ENCODE measurements at places on chromosomes 2 and 18. TPM values are rescaled to one million over a fixed set of nuclear protein-coding genes. Genes with fewer than 3 reads are reported as not detected.
A peak's percentile ranks its signal among the peaks of the same experiment; 100 is the strongest.

GRCh38 chr2:121486191-121486790, 44.4 kb upstream of the RNU4ATAC start:
- no peaks in the 10 kb centered on the region for H3K36me3 ChIP-seq
- H3K27me3 ChIP-seq = no peaks in the 10 kb centered on the region
- no peak for DNase-seq
- H3K27ac ChIP-seq = no peak overlapping the region
- H3K4me1 ChIP-seq = no peaks in the 10 kb centered on the region

DNA sequence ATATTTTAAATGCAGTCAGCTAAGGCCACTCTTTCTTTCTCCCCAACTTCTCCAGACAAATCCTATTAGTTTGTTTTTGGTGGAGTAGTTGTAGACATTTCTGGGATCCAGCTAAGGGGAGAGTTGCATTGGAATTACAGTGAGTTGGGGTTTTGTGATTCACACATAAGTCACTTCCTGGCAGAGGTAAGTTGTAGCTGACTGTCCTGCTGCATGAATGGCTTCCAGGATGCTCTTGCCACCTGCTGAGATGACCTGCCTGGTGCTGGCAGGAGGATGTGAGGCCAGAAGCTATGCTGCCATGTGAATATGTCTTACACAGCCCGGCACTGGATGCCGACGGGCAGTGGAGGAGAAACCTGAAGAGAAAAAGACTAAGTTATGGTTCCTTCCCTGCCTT, 243.7 kb downstream of the TDRD15 start:
- no peak for DNase-seq
- no peak overlapping the region for H3K4me3 ChIP-seq
- no peaks in the 10 kb centered on the region for H3K27me3 ChIP-seq
- no peaks in the 10 kb centered on the region for H3K36me3 ChIP-seq
- no peaks in the 10 kb centered on the region for H3K4me1 ChIP-seq

- no peak for DNase-seq
- H3K27ac ChIP-seq = peak overlapping the region; percentile 65
- peaks cover 8% of the 10 kb centered on the region for H3K4me1 ChIP-seq
- peaks cover 55% of the 10 kb centered on the region for H3K27me3 ChIP-seq
Observed at GRCh38 chr2:66581339-66582103, 146.6 kb downstream of the MEIS1 start.

- H3K4me1 ChIP-seq = no peaks in the 10 kb centered on the region
- no peak overlapping the region for H3K27ac ChIP-seq
- H3K4me3 ChIP-seq = no peak overlapping the region
- no peaks in the 10 kb centered on the region for H3K27me3 ChIP-seq
Observed at GRCh38 chr18:21463718-21464117, 136.8 kb downstream of the ESCO1 start.

DNA sequence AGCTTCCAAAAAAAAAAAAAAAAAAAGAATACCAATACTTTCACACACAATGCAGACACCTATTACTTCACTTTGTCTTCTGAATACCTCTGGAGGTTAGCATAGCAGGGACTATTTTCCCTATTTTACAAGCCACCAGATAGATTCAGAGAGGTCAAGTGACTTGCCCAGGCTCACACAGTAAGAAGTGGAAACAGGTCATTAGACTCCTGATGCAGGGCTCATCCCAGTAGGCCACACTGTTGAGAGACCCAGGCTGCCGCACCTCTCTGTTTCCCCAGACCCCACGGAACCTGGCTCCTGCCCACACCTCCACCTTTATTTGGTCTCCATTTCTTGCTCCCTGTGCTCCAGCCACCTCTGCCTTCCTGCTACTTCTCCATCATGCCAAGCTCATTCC, 19.4 kb downstream of the SMYD1 start:
- no peaks in the 10 kb centered on the region for H3K36me3 ChIP-seq
- H3K27ac ChIP-seq = no peak overlapping the region
- no peaks in the 10 kb centered on the region for H3K27me3 ChIP-seq
- DNase-seq = no peak
- no peak overlapping the region for H3K4me3 ChIP-seq
- H3K4me1 ChIP-seq = no peaks in the 10 kb centered on the region

GRCh38 chr18:12580630-12581342, 77.1 kb downstream of the SPIRE1 start:
- H3K4me3 ChIP-seq = no peak overlapping the region
- no peaks in the 10 kb centered on the region for H3K4me1 ChIP-seq
- no peaks in the 10 kb centered on the region for H3K36me3 ChIP-seq
- H3K27ac ChIP-seq = no peak overlapping the region
- no peaks in the 10 kb centered on the region for H3K27me3 ChIP-seq

- no peaks in the 10 kb centered on the region for H3K27me3 ChIP-seq
- H3K4me1 ChIP-seq = no peaks in the 10 kb centered on the region
- DNase-seq = no peak
- H3K36me3 ChIP-seq = no peaks in the 10 kb centered on the region
- no peak overlapping the region for H3K27ac ChIP-seq
Observed at GRCh38 chr2:122660786-122661634, 905.6 kb downstream of the TSN start.

DNA sequence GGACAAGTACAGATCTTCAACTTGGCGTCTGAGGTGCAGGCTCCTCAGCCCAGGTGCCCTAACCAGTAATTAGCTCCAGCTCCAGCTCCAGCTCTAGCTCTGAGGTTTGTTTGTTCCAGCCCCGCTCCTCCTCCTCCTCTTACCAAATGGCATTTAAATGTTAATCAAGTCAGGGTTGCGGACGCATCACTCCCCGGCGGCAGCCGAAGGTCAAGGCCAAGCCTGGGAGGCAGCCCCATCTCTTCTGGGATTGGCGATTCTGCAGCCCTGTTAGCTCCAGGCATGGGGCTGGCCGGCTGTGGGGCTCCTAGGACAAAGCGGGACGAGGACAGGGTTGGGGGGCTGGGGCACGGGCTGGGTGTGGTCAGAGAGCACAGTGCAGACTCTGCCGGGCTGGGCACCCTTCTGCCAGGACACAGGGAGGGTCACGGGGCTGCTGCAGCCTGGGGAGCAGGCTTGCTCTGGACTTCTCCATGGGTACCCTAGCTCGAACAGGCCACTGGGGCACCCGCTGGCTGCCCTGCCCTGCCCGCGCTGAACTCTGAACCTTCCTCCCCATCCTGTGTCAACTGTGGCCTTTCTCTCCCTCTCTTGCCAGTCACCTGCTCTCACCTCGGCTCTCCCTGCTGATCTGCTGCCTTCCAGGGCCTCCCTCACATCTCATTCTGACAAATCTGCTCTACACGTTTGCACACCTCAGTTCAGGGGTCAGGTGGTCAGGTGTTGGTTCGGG, 203.3 kb downstream of the CELF4 start:
- no peaks in the 10 kb centered on the region for H3K36me3 ChIP-seq
- no peak overlapping the region for H3K27ac ChIP-seq
- no peaks in the 10 kb centered on the region for H3K4me1 ChIP-seq
- no peak overlapping the region for H3K4me3 ChIP-seq
- no peaks in the 10 kb centered on the region for H3K27me3 ChIP-seq

GRCh38 chr2:40452786-40453185, 896 bp upstream of the SLC8A1 start:
- H3K4me1 ChIP-seq = no peaks in the 10 kb centered on the region
- no peaks in the 10 kb centered on the region for H3K27me3 ChIP-seq
- no peak overlapping the region for H3K4me3 ChIP-seq

GRCh38 chr2:240166761-240167587, 26.5 kb upstream of the OTOS start:
- H3K27ac ChIP-seq = no peak overlapping the region
- no peaks in the 10 kb centered on the region for H3K4me1 ChIP-seq
- no peaks in the 10 kb centered on the region for H3K27me3 ChIP-seq
- no peaks in the 10 kb centered on the region for H3K36me3 ChIP-seq

DNA sequence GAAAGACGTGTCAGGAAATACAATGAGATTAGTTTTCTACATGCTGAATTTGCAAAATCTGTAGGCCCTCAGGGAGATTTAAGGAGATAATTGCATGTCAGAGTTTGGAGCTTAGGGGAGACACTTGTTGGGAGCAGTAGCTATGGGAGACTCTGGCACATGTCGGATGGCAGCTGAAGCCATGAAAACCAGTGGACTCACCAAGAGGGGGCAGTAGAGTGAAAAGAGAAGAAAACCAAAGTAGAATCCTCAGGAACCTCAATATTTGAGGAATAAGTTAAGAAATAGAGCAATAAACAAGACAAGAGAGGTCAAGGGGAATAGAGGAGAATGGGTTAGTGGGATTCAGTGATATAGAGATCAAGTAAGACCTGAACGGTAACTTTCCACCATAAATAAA, 24.8 kb downstream of the RUFY4 start:
- H3K4me1 ChIP-seq = no peaks in the 10 kb centered on the region
- H3K27ac ChIP-seq = no peak overlapping the region
- H3K4me3 ChIP-seq = no peak overlapping the region
- no peaks in the 10 kb centered on the region for H3K27me3 ChIP-seq
- no peak for DNase-seq

DNA sequence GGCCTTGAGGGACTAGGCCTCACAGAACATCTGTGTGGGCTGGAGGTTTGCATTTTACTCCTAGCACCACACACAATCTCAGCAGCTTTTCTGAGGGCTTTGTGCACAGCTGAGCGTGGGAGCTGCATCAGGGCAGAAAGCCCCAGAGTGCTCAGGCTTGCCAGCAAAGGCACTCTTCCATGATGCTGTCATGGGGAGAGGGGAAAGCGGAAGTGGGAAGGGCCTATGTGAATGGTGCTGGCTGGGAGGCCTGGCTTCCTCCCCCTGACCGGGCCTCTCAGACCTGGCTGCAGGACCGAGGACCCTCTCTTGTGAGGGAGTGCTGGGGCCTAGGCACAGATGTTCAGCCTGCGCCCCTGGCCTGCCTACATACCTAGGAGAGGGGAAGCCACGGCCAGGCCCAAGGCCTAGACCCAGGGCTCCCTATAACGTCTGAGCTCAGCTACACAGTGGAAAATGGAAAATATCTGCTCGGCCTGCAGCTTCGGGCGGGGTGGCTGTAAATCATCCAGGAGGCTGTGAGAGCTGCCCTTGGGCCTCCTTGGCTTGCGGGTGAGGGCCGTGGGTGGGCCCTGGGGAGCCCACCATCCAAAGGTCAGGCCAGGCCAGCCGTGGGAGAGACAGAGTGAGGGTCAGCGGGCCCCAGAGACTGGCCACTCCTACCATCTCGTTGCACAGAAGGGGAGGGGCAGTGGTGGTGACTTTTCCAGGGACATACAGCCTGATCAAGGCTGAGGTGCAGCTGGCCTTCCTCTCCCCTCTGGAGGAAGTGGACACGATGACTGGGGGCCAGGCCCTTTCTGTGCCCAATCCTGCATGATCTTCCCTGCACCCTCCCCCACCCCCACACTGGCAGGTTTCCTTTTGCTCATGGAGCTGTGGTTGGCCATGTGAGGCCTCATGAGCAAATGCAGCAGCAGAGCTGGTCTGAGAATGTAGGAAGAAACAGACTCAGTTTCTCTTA, 22.8 kb downstream of the GLI2 start:
- H3K4me1 ChIP-seq = no peaks in the 10 kb centered on the region
- H3K27me3 ChIP-seq = no peaks in the 10 kb centered on the region
- DNase-seq = peak; percentile 50
- no peak overlapping the region for H3K4me3 ChIP-seq
- H3K36me3 ChIP-seq = no peaks in the 10 kb centered on the region

GRCh38 chr2:182581196-182581935, 134.7 kb upstream of the DNAJC10 start:
- H3K27ac ChIP-seq = no peak overlapping the region
- H3K36me3 ChIP-seq = no peaks in the 10 kb centered on the region
- H3K4me3 ChIP-seq = no peak overlapping the region
- no peaks in the 10 kb centered on the region for H3K4me1 ChIP-seq
- no peak for DNase-seq
- H3K27me3 ChIP-seq = no peaks in the 10 kb centered on the region

DNA sequence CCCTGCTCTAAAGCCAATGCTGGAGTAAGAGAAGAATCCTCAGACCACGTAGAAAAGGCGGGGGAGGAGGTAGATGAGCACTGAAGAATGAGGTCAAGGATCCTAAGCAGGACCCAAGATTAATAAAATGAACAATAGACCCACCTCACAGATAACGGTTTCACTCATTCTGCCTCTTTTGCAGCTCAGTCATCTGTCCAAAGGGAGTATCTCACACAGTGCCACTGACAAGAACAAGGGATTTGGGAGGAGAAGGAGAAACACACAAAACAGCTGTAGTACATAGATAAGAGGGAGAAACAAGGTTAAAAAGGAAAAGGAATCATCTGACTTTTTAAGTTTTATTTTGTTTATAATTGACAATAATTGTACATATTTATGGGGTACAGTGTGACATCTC, 30.9 kb upstream of the SULT1C4 start:
- no peaks in the 10 kb centered on the region for H3K27me3 ChIP-seq
- no peaks in the 10 kb centered on the region for H3K4me1 ChIP-seq
- H3K4me3 ChIP-seq = no peak overlapping the region
- no peaks in the 10 kb centered on the region for H3K36me3 ChIP-seq
- no peak overlapping the region for H3K27ac ChIP-seq

GRCh38 chr2:232883116-232883721, 13.2 kb downstream of the SNORC start:
- H3K36me3 ChIP-seq = no peaks in the 10 kb centered on the region
- no peak overlapping the region for H3K4me3 ChIP-seq
- no peaks in the 10 kb centered on the region for H3K27me3 ChIP-seq

DNA sequence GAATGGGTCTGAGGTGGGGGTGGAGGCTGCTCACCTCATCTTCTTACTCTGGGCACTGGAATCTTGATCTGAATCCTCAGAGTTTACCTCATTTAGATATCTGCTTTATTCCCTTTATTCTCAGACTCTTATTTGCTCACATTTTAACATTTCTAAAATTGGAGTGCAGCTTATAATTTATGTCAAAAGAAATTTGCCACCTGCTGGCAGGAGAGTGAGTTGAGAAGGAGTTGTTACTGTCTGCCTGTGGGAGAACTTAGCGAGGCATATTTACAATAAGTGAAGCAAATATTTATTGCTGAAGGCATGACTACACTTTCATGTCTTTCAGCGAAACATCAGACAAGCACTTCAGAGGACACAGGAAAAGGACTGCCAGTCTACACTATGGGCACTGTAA, 16.4 kb upstream of the KIAA2012 start:
- no peak for DNase-seq
- no peaks in the 10 kb centered on the region for H3K36me3 ChIP-seq
- no peaks in the 10 kb centered on the region for H3K4me1 ChIP-seq
- no peak overlapping the region for H3K27ac ChIP-seq

GRCh38 chr18:27839141-27839540, 337.8 kb downstream of the CDH2 start:
- no peaks in the 10 kb centered on the region for H3K36me3 ChIP-seq
- H3K4me1 ChIP-seq = no peaks in the 10 kb centered on the region
- H3K4me3 ChIP-seq = no peak overlapping the region

GRCh38 chr2:3557639-3558204, 411 bp downstream of the RNASEH1 start:
- peaks cover 8% of the 10 kb centered on the region for H3K36me3 ChIP-seq
- peak overlapping the region; percentile 100 for H3K4me3 ChIP-seq
- peaks cover 7% of the 10 kb centered on the region for H3K4me1 ChIP-seq
- H3K27me3 ChIP-seq = no peaks in the 10 kb centered on the region
- no peak for DNase-seq
- H3K27ac ChIP-seq = peak overlapping the region; percentile 86

The SLC5A7 gene
- 0.42 TPM for total RNA-seq

The PAX8 gene
- total RNA-seq = 1.1 TPM

The ENOSF1 gene
- 103 TPM for total RNA-seq

The CAPN14 gene
- 0.08 TPM for total RNA-seq

The TRIP12 gene
- total RNA-seq = 180 TPM

The IL1R2 gene
- total RNA-seq = 152 TPM

The FAM124B gene
- total RNA-seq = 0.37 TPM

The COL4A3 gene
- 0.30 TPM for total RNA-seq

The PSMA8 gene
- not detected for total RNA-seq
